ENCODE measurements at places on chromosomes 6 and 20.

GRCh38 chr20:6014017-6014416 is 39.8 kb downstream of the LRRN4 start:
- no peak for DNase-seq

DNA sequence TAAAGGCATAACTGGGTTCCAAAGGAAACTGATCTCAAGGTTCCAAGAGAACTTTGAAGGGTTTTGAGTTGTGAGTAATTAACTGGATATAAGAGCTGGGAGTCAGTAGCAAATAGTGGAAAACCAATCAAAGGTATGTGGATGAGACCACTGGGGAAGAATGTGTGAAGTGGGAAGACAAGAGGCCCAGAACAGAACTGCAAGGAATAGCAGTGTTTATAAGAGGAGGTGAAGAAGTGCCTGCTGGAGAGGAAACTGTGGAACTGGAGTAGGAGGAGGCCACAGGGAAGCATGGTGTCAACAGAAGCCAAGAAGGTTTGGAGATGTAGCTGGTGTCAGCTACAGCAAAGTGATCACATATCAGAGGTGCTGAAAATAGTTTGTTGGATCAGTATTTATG is 18.7 kb upstream of the HDAC2 start:
- DNase-seq: no peak

DNA sequence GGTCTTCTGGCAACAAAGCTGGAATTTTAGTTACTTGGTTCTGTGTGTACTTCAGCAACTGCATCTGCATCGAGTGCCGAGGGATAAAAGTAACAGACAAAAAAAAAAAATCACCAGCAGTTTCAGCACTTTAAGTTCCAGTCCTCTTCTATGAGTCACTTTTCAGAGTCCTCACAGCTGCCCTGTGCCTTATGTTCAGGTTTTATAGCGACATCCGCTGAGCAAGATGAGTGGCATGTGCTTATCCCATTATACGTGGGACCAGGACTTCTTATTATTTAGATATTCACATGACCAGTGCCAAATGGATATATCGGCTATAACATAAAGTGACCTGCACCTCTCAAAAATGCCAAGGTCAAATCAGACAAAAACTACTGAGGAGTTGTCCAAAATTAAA is 242.9 kb downstream of the FOXA2 start:
- no peak for DNase-seq

- DNase-seq: no peak
These were observed 265.3 kb upstream of the TCF21 start for GRCh38 chr6:133623621-133624020.

DNA sequence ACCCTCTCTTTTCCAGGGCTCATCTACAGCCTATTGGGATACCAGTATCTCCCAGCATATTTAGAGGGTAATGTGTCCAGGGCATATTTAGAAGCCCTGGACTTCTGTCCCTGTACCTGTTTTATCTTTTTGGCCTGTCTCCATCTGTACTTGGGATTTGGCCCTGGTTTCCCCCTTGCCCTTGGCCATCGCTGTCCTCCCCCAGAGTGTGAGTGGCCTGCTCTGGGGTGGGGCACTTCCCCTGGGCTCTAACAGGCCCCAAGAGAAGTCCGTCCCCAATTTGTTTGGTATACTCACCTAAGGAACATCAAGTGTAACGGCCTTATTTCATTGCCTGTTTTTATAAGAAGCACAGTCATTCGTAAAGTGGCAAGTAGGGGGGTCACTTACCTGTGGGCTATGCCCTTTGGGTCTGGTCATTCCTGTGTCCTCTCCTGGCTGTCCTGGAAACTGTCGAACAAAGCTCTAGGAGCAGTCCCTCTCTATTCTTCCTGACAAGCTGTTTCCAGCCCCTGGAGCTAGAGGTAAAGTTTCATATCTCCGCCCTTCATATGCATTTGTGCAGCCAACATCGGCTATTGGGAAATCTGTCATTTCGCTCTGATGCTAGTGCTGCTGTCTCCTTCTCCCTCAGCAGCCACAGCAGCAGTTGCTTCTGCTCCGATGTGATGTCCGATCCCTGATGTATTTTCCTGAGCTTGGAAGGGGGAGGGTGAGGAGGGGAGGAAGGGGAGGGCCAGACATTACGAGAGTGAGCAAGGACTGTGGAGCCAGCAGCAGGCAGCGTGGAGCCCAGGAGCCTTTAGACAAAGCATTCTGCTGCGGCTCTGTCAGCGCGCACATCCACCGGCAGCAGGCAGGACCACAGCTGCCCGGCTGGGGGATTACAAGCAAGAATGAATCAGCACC is 83.4 kb downstream of the TCP11 start:
- DNase-seq: peak; percentile 88

DNA sequence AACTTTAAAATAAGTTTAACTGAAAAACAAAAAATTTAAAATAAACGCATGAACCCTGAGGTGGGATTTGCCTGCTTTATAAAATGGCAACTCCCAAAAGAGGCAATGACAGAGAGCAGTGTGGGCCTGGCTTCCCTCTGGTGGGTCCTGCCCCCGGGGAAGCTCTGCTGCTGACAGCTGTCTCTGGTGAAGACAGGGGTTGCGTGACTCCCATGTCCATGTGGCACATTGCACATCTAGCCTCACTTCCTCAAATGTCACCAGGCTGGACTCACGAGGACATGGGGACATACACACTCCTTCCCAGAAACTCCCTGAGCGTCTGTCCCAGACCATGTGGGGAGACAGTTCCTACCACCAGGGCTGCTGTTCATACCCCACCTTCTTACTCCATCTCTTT is 66.2 kb downstream of the ABHD12 start:
- DNase-seq: no peak

DNA sequence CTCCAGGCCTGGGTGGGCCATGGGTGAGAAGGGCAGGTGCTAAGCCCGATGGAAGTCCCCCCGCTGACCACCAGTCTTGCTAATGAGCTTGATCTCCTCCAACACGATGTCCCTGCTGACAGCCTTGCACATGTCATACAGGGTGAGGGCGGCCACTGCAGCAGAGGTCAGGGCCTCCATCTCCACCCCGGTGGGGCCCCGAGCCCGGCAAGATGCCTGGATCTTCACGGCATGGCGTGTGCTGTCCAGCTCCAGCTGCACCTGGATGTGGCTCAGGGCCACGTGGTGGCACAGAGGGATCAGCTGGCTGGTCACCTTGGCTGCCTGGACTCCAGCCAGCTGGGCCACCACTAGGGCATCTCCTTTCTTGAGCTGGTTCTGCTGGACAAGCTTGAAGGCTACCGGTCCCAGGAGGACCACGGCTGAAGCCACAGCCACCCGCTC is 27.9 kb downstream of the MOCS1 start:
- DNase-seq: no peak

GRCh38 chr6:71031912-71032311 is 75.1 kb upstream of the B3GAT2 start:
- DNase-seq: no peak

- DNase-seq: no peak
These were observed 143.0 kb upstream of the AHI1 start for GRCh38 chr6:135640449-135641111.

DNA sequence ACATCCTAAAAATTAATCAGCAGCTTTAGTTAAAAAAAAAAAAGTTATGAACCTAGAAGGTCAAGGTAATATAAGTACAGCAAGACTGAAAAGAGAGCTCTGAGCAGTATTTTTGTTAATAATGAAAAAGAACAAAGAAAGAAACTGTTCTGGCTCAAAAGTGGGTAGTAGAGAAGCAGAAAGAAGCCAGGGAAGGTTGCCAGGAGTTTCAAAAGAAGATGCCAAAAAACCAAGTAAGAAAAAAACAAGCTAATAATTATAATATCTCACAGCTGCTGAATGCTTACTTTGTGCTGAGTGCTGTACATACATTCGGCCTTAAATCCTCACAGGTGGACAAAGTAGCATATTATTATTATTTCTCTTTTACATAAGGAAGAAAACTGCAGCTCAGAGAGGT is 31.9 kb downstream of the NRSN1 start:
- no peak for DNase-seq

- DNase-seq: no peak
These were observed 111.2 kb downstream of the TRERF1 start for GRCh38 chr6:42340511-42340910.

- DNase-seq: no peak
These were observed 635.0 kb upstream of the AGPAT4 start for GRCh38 chr6:161908872-161909271.

- no peak for DNase-seq
These were observed 134.8 kb upstream of the TSHZ2 start for GRCh38 chr20:52837378-52837777.

DNA sequence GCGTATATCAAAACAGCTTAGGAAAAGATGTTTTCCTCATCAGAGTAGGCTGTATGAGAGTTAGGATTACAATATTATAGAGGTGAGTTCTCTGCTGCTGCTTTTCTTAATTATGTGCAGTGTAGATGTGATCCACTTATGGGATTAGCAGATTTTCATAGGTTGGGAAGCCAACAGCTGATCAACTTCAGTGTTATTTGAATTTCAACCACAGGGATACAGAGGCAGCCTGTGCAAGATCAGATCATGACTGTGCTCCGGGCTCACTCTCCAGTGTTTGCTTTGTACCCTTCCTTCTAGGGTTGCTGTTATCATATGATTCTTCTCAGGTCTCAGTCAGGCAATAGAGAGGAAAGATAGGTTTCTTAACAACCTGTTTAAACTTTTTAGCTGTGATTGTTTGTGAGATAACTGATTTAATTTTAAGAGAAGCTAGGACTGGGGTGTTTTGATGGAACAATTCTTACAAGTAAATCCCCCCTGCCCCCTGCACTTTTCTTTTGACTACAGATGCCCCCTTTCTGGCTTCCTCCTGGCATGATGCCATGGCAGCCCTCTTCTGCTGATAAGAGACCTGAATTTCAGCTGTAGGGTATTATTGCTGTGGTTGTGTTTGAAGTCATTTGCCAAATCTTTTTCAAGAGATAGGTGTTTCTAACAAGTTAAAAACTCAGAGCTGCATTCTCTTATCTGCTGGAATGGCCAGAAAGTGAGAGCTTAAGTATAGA is 8.5 kb downstream of the RNF8 start:
- DNase-seq: peak; percentile 62

- no peak for DNase-seq
These were observed 31.7 kb downstream of the IL20RA start for GRCh38 chr6:137013031-137013430.

DNA sequence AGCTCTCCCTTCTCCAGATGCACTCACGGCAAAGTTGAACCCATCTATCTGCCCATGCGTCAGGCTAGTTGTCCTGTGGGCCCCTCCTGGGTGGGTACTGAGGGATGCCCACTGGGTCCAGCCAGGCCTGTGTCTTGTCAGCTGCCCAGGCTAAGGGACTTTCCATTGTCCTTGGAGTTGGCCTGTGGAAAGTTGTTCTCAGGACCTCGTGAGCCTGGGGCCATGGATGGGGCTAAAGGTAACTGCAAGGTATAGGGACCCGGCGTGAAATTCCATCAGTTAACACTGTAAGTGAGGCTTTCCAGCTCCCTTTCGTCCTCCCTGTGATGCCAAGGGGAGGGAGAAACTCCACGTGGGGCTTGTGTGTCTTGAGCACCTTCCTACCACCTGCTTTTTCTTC is 126.5 kb downstream of the CEBPB start:
- no peak for DNase-seq

DNA sequence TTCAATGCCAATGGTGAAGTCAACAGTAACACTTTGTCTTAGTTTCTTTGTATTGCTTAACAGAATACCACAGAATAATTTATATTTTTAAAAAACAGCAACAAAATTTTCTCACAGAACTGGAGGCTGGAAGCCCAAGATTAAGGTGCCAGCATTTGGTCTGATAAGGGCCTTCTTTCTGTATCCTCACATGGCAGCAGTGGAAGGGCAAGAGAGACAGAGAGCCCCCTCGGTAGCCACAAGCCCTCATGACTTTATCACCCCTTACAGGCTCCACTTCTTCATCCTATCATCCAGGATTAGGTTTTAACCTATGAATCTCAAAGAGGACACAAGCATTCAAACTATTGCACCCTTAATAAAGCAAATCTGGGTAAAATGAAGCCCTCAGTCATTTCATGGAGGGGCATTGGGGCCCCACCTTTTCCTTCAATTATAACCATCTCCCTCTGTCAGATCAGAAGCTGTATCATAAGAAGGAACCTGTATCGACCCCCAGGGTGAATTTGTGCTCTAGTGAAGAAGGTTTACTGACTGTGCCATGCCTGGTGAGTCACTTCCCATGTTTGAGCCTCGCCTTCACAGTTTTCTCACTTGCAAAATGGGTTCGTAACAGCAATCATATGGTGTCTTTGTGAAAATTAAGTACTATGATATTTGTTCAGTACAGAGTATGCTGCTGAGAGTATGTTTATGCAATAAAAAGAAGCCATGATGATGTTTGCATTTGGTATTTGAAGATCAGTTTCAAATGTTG is 178.2 kb downstream of the LRFN2 start:
- DNase-seq: no peak

DNA sequence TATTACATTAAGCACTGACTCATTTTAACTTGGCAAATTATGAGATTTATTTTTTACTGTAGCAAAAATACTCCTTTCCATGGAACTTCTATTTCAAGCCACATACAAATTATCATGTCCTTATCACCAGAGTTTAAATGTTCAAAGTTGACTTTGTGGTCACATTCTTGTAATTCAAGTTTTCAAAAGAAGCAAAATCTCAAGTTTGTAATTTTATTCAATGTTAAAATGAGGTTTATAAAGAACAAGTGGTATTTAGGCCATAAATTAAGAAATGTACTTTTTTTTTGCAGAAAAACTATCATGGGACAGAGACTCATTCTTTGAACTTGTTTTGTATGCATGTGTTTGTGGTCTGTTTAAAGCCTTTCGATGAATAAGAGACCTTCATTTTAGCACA is 811.5 kb downstream of the TENT5A start:
- no peak for DNase-seq

GRCh38 chr20:7665376-7665775 is 274.9 kb downstream of the HAO1 start:
- DNase-seq: no peak

DNA sequence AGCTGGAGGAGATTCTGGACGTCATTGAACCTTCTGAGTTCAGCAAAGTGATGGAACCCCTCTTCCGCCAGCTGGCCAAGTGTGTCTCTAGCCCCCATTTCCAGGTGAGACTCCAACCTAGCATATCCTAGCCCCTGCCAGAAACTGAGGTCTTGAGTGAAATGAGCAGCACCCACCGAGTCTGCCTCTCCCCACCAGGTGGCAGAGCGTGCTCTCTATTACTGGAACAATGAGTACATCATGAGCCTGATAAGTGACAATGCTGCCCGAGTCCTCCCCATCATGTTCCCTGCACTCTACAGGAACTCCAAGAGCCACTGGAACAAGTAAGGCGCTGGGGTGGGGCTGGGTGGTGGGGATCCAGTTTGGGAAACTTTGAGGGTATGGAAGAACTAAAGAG is 4.6 kb downstream of the MEA1 start:
- DNase-seq: peak; percentile 81

- no peak for DNase-seq
These were observed 695.0 kb downstream of the COL12A1 start for GRCh38 chr6:74510878-74511277.

- DNase-seq: peak; percentile 38
These were observed 255.6 kb downstream of the ERMARD start for GRCh38 chr6:170006900-170007467.

DNA sequence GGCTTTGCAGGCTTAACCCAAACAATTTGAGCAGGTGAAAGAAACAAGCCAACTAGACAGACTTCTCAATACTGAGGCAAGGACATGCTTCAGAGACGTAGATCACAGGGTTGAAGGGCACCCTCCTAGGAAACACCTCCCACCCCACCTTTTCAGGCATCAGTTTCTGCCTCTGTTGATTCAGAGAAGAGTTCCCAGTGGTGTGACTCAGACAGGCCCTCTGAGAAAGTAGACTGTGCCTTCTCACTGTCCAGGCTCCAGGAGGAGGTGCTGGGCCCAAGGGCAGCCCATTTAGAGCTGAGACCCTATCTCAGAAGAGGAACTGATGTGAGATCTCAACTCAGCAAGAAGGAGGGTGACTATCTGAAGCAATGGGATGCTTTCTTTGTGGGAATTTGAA is 108.1 kb downstream of the FAM50B start:
- DNase-seq: no peak

Measured in WERI-Rb-1 (cell line).